Fibroblast of the conjunctiva (primary cell): ENCODE measurements at places on chromosomes 3 and 15.

DNA sequence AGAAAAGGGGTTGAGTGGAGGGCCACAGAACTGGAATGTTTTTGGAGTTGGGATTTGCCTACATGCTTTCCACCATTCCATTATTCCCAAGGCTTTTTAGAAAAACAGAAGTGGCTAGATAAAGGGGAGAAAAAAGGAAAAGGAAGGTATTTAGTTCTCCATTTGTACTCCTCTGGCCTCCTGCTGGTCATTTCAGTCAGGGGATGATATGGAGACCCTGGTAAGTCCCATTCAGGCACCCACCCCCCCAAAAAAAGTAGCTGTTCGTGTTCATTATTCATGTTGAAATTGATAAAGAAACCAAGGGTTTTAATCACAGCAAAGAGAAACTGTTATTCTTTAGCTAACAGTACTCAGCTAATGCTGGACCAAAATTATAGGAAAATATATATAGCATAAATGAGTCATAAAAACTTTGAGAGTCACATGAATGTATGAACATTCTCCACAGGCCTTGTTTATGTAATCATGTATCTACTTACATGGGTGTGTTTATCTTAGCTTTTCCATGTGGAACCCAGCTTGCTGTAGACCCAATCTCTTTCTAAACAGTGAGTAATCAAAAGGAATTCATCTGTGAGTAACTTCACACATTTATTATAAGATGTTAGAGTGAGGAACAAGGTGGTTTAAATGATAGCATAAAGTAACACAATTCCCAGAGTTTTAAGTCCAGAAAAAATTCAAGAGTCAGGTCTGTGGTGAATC is 167.2 kb downstream of the KCNMB2 start:
- peak; percentile 45 for DNase-seq

- no peak for DNase-seq
Measured at GRCh38 chr3:40078590-40078989, 230.9 kb upstream of the EIF1B start.

DNA sequence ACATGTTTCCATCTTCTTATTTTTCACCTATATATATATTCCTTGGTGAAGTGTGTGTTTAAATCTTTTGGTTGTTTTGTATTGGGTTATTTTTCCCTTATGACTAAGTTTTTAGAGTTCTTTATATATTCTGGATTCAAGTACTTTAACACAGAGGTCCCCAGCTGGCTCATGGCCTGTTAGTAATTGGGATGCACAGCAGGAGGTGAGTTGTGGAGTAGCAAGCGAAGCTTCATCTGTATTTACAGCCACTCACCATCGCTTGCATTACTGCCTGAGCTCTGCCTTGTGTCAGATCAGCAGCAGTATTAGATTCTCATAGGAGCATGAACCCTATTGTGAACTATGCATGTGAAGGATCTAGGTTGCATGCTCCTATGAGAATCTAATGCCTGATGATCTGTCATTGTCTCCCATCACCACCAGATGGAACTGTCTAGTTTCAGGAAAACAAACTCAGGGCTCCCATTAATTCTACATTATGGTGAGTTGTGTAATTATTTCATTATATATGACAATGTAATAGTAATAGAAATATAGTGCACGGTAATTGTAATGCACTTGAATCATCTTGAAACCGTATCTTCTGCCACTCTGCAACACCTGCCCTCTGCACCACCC is 151.6 kb downstream of the RSRC1 start:
- DNase-seq, result no peak

DNA sequence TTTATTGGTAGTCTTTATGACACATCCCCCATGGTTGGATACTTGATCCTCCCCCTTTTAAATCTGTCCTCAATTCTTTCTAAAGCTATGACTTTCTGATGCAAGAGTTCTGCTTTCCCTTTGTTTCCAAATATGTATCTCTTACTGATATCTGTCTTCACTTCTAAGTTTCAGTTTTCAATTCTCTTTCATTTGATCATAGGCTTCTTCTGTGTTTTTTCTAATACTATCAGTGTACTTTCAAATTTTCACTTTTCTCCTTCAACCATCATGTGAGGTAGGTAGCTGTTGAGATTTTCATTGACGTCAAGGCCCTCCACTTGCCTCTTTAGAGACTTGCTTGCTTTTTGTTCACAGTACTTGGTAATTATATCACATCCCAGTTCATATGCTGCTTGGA is 436.5 kb downstream of the CNTN4 start:
- DNase-seq, result no peak

DNA sequence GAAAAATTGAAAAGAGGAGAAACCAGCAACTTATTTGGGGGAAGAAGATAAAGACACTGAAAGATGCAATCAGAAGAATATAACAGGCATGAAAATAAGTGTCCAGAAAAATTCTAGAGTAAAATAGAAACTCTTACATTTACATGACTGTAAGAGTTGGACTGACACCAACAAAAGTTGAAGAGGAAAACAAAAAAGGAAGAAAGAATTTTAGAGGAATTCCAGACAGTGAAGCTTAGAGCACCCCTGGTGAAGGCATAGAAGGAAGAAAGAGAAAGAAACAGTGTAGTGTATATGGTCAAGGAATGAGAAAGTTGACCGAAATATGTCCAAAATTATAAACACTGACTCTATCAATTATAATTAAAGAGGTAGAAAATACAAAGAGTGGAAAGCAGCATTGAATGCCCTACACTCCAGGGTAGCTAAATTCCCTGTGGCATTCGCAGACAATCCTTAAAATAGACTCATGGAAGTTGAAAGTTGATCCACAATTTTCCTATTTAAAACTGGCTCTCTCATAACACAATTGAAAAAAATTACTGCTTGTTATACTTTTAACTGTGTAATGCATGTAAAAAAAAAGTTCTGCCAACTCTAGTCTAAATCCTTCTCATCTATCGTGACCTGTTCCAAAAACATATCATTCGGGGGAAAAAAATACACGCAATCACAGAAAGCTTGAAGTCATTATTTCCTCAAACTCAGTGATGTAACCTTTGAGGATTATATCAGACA is 102.6 kb upstream of the ABI3BP start:
- no peak for DNase-seq

GRCh38 chr3:46665763-46666452 is 27.6 kb downstream of the ALS2CL start:
- no peak for DNase-seq

- no peak for DNase-seq
Measured at GRCh38 chr15:65785151-65785550, 6.9 kb downstream of the DENND4A start.

GRCh38 chr3:150495149-150495548 is 51.1 kb downstream of the SERP1 start:
- DNase-seq, result no peak

- DNase-seq, result no peak
Measured at GRCh38 chr15:94621736-94622135, 390.4 kb downstream of the MCTP2 start.

- DNase-seq, result no peak
Measured at GRCh38 chr15:67082007-67082536, 16.7 kb downstream of the SMAD3 start.

GRCh38 chr15:66306381-66306780 is 13.0 kb downstream of the DIS3L start:
- no peak for DNase-seq

DNA sequence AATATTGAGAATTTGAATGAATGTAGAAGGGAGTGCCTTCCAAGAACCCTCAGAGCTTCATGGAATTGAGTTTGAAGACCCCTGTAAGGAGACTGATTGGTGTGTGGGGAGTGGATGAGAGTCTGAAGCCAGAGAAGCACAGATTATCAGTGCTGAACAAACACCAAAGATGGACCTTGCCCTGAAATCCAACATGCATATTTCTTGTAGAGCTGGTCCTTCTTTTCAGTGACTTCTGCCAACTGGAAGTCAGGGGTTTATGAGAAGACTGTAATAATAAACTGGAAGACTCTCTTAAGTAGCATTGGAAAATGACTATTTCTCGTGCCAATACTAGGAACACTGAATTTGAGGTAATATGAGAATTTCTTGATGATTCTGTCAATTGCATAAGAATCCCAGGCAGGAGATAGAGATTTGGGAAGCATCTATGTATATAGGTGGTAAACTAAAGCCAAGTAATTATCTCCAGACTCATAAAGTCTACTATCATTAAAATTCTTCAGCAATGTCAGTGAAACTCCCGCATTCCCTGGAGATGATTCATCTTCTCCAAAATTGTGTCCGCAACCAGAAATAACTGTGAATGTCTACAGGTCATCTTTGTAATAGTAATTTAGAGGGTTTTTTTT is 213.8 kb downstream of the IL5RA start:
- no peak for DNase-seq

DNA sequence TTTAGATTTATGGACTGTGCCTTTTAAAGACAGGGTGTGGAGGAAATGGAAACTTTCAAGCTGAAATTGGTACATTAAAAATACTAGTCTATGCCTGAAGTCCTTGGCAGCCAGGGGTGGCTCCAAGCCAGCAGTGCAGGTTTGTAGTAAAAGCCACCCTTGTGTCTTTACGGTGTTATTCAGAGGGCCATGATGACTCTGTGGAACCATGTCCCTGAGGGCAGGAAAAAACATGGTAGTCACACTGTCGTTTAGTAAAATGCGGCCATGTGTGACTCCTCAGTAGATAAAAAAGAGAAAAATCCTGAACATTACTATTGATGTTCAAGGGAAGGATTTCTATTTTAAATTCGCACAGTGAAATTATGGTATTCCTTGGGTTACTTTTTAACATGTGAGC is 2.7 kb downstream of the FAN1 start:
- DNase-seq, result no peak

DNA sequence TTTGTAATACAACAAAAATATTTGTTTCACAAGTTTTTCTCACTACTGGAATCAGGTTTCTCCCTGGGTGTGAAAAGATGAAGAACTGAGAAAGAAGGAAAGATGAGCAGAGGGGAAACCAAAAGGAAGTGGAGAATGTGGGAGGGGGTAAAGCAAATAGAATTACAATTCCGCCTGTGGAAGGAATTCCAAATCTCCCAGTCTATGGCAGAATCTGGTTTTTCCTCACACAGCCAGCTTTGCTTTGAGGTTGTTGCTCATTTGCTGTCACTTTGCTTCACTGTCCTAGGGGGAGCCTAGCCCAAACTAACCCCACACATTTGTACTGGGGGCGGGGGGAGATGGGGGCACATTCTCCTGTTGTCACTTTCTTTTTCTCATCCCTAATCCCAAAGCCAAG is 43.9 kb downstream of the RPL22L1 start:
- no peak for DNase-seq

DNA sequence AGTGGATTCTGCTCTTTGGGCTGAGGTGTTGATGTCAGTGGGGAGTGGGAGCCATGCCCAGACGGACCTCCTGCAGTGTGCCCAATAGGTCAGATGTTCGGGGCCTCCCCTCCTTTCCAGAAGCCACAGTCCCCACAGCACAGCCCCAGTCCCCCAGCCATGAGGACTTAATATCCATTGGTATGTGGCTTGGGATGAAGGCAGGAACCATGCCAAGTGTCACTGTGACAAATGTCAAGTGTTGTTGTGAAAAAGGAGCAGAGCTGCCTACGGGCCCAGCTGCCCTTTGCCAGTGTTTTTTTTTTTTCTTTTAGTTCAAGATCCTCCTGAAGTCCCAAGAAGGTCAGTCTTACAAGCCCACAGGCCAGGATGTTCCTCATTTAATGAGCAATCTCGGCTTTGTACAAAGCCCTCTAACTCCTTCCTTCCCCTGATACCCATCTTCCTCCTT is 12.2 kb downstream of the SEMA3G start:
- DNase-seq, result no peak

DNA sequence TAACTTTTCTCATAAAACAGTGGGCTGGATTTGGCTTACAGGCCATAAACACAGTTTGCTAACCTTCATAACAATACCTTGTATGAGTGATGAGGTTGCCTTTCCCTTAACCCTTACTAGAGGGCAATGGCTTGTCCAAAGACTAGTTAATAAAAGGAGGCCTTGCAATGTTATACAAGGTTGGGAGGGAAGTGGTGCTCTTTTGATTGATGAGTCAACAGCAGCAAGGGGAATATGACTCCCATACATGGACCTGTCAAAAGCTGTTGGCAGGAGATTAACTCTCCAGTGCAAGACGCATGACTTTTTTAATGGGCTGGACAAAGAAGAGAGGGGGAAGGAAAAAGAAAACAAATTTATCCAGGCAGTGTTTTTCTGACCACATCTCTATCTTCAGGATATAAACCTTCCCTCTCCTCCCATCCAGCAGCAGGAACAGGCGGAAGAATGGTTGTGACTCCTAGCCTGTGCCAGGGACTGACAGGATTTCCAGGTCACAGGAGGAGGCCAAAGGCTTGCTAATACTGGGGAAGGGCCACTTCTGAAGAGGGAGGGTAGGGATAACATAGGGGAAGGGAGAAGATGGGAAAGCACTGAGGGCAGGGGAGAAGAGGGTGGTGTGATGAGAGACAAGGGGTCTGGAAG is 35.2 kb upstream of the ARL14 start:
- peak; percentile 4 for DNase-seq

- DNase-seq, result no peak
Measured at GRCh38 chr15:97648728-97649127, 311.8 kb upstream of the ARRDC4 start.

- no peak for DNase-seq
Measured at GRCh38 chr3:11201251-11202019, 47.1 kb downstream of the HRH1 start.

GRCh38 chr3:134777341-134777740 is 17.7 kb upstream of the EPHB1 start:
- no peak for DNase-seq

- DNase-seq, result no peak
Measured at GRCh38 chr15:48622237-48622636, 23.3 kb downstream of the FBN1 start.

DNA sequence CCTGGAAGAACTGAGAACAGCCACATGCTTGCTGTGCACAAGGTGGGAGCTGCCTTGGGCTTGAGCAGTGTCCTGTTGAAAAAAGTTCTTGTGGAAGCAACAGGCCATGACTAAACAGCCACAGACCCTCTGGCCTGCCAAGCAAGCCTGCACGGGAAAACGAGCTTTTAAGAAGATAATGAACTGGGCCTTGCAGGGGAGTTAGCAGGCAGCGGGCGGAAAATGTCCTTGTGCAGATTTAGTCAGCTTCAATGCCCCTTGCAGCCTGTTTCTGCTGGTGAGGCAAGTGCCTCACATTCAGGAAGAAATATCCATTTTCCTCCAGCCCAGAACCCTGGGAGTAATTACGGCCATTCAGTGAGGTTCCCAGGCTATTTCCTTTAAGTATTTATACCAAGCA is 126.2 kb upstream of the KLHL25 start:
- DNase-seq, result no peak

GRCh38 chr3:71893122-71893521 is 108.2 kb upstream of the PROK2 start:
- DNase-seq, result no peak

- no peak for DNase-seq
Measured at GRCh38 chr15:73650416-73651126, 17.4 kb upstream of the NPTN start.

DNA sequence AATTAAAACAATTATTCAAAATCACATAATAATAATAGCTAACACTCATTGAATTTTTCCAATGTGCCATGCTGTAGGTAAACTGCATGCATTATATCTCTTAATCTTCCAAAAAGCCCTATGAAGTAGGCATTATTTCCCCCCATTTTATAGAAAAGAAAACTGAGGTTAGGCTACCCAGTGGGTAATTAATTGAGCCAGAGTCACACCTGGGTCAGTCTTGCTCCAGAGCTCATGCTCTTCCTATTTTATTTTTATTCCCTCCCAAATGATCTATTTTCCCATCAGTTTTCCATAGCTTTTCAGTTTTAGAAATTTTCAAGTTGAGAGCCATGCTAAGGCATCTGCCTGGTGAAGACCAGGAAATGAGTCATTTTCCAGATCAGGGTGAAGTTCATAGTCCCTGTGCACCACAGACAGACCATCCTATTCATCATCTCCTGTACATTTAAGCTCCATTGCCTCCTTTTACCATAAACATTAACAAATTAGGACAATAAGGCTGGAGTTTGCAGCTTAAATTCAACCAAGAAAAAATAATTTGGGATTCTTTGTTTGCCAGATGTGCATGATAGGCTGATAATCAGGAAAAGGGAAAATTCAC is 417.3 kb downstream of the OTOL1 start:
- DNase-seq, result peak; percentile 31
